ENCODE measurements at places on chromosomes 11 and 22.
A peak's percentile ranks its signal among the peaks of the same experiment; 100 is the strongest.

DNA sequence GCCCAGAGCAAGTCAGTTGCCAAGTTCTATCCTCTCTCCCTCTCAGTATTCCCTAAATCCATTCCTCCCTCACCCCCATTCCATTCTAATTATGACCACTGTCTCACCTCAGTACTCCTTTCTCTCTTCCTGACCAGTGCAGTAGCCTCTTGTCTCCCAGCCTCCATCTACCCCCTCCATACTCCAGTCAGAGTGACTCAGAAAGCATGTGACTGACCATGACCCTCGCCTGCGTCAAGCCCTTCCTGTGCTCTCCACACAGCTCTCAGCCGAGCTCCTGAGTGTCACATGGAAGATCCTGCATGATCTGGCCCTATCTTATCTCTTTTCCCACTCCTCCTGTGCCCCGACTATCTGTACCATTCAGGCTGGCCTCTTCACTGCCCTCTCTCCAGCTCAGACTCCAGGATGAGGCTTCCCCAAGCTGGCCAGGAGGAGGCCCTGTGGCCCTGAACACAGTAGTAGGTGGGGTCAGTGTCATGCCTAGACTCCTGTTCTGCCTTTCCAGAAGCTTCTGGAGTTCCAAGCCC lies 42.6 kb downstream of the NEU3 start:
- peak; percentile 88 for DNase-seq

- DNase-seq: no peak
Measured at GRCh38 chr11:58003591-58003990, 20.1 kb upstream of the OR9Q1 start.

- no peak for DNase-seq
Measured at GRCh38 chr11:33478111-33478573, 221.0 kb downstream of the HIPK3 start.

DNA sequence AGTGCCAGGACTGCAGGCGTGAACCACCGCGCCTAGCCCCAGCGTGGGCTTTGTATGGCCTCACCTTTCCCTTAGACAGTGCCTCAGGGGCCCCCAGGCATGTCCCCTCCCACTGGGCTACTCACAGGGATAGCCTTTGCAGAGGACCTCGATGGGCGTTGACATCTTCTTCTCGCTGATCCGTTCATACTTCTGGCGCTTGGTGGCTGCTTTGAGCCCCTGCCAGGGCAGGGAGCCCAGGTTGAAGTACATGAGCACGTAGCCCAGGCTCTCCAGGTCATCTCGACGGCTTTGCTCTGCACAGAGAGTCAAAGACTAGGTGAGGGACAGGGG lies 17.5 kb downstream of the CSNK1E start:
- DNase-seq: no peak

DNA sequence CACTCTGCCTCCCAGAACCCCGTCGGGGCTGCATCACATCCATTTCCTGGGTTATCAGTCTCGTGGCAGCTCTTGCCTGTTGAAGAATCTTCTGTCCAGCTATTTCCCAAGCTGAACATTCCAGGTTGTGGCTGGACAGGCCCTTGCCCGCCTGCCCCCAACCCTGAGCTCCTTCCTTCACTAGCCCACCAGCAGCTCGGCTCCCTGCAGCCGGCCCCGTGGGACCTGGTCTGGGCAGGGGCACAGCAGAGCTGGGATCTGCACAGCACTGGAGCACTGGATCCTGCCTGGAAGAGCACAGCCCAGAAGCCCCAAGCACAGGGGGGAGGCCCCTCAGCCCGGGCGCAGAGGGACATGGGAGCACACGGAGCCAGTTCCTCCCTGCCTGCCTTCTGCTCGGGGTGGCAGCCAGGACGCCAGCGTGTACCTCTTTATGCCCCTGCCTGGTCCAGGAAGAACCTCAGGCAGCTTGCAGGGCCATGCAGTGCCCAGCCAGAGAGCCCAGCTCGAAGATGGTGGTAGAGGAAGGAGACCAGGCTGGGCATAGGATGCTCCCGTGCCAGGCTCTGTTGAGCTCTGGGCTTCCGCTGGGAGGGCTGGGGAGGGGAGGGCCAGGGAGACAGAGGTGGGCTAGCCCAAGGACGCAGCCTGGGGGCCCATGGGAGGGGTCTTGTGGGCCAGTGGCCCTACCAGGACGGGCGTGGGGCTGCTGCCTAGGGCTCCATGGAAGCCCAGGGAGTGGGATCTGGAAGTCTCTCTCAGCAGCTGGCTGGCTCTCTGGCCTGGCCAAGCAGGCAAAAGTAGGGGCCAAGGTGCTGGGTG lies 16.6 kb upstream of the GNB1L start:
- no peak for DNase-seq

DNA sequence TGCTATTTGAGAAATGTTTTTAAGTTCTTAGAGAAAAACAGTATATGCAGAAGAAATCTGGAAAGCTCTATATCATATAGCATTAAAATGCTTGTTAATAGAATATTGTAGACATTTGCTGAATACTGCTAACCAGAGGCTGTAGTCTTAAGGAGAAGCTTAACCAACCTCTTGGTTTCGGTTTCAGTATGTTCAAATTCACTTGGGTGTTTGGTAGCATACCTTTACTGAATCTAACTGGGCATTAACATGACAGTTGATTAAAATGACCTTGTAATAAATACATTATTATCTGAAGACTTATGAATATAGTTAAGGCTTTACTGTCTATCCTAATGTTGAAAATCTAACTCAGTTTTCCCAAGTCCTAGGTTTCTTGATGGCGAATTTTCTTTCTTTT lies 5.4 kb downstream of the PCF11 start:
- no peak for DNase-seq

- no peak for DNase-seq
Measured at GRCh38 chr11:69931994-69932910, 113.0 kb upstream of the FGF3 start.

DNA sequence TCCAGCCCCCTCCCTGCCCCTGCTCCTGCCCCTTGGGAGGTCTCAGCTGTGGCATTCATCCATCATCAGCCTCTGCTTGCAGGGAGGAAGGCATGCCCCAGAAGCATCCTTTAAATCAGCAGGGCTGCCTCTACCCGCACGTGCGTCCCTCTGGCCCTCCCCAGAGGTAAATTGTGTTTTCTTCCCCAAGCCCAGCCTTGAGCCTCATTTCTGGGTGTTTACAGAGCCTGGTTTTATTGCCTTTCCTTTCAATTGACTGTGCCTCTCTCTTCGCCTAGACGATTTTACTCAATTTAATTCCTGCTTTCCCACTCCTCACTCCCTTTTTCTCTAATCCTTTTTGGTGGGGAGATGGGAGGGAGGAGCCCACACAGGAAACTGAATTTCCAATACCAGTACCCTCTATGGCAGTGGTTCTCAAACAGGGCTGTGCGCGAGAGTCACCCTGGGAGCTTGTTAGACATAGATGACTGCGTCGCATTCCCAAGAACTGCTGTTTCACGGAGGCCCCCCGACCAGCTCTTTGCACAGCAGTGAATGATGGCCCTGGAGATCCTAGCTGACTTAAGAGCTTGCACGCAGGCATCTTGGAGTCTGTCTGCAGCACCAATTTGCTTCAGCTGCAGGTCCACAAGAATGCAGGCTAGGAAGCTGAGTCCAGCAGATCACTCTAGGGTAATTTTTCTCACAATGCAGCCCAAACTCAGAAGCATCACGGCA lies 15.1 kb upstream of the OAF start:
- DNase-seq: no peak

DNA sequence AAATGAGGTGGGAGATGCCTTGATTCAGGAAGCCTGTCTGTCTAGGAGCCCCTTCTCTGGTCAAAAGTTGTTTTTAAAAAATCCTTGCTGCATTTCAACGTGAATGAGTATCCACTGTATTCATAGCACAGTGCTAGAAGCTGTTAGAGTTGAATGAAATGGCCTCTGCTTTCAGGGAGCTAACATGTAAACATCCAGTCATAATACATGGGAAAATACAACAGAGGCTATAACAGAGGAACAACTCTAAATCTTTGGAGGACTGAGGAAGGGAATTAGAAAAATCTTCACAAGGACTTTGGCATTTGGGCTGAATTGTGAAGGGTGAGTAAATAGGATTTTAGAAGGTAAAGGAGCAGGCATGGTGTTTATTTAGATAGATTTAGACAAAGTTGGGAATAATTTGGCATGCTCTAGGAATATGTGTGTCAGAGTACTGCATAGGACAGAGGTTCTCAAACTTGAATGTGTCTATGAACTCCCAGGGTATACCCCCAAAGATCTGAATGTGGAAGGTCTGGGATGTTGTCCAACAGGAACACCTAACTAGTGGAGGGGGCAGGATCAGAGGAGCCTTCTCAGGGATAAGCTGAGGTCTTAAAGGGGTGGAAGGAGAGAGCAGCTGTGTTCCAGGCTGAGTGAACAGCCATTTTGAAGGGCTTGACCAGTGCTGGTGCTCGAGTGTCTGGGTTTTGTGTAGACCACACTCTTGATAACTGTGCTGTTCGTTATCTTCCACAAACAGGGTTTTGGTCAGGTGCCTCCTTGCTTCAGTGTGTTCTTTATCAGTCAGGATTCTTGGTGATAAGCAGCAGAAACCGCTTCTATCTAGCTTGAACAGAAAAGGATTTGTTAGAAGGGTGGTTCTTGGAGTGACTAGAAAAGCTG lies 12.7 kb downstream of the SREBF2 start:
- DNase-seq: no peak

- DNase-seq: peak; percentile 59
Measured at GRCh38 chr11:32131321-32131720, 40.4 kb downstream of the RCN1 start.

- no peak for DNase-seq
Measured at GRCh38 chr11:29623144-29623722, 393.6 kb downstream of the KCNA4 start.

- DNase-seq: no peak
Measured at GRCh38 chr22:47814474-47814873, 1052.0 kb downstream of the TBC1D22A start.

DNA sequence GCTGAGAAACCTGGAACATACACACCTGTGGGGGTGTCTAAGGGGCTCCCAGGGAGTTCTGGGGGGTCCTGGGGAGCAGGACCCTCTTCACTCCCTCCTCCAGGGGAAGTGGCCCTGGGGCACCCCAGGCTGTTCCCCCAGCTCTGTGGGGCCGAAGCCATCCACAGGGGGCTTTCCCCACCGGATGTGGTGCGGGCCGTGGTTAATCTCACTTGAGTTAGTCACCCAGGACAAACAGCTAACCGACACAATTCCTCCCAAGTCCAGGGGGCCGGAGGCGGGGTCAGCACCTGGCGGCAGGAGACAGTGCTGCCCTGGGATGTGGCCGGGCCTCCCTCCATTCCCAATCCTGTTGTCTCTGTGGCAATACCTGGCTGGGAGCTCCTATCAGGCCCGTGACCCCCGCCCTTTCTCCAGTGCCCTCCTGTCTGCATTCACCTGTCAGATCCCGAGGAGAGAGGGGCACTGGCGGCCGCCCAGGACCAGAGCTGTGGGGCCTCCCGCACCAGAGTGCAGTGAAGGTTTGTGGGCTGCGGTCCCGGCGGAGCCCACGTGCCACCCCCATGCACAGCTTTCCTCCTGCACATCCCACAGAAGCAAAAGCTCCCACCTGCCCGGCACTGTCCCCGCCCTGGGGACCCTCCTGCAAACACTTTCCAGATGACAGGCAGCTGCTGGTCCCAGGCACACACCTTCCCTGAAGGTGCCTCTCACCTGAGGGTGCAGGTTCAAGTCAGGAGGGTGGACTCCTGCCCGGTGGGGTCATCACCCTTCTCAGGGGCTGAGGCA lies 5.2 kb upstream of the MUC5AC start:
- peak; percentile 39 for DNase-seq

DNA sequence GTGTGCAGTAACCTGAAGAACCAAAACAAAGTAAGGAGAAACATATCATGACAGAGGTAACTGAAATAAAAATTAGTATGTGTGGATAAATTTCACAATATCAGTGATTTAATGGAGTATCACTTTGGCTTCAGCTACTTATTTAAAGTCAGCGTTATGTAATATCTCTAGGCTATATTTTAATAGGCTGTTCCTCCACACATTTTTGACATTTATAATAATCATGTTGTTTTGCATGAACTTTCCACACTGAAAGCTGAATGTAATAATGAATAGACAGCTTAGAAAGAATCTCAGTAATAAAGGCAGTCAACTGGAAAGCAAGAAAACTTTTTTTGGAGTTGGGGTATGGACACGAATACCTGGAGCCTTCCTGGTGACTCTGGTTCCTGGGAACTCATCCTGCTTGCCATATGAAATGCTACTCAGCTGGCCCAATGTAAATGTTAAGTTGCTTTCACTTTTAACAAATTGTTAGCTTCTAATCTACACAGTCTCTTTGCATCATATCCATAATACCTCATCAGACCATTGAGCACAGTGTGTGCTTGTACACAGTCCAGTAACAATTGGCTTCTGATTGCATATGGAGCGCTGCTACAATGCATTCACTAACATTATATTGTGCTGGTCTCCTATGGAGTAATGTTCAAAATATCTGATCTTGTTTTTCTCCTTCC lies 257.7 kb downstream of the SOX6 start:
- DNase-seq: no peak

- peak; percentile 69 for DNase-seq
Measured at GRCh38 chr22:43151251-43152002, at the start of gene TSPO. TSS of gene TSPO (plus strand) at chr22:43151559. CDS start at chr22:43159239, 7,680 bp downstream.

DNA sequence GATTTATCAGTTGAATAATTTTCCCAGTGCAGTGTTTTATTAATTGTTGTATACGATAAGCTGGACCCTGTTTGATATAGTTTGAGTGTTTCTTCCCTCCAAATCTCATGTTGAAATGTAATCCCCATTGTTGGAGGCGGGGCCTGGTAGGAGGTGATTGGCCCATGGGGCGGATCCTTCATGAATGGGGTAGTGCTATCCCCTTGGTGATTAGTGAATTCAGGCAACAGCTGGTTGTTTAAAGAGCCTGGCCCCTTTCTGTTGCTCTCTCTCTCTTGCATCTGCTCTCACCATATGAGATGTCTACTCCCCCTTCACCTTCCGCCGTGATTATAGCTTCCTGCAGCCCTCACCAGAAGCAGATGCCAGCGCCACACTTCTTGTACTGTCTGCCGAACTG lies 1.5 kb downstream of the OR5A1 start:
- no peak for DNase-seq

DNA sequence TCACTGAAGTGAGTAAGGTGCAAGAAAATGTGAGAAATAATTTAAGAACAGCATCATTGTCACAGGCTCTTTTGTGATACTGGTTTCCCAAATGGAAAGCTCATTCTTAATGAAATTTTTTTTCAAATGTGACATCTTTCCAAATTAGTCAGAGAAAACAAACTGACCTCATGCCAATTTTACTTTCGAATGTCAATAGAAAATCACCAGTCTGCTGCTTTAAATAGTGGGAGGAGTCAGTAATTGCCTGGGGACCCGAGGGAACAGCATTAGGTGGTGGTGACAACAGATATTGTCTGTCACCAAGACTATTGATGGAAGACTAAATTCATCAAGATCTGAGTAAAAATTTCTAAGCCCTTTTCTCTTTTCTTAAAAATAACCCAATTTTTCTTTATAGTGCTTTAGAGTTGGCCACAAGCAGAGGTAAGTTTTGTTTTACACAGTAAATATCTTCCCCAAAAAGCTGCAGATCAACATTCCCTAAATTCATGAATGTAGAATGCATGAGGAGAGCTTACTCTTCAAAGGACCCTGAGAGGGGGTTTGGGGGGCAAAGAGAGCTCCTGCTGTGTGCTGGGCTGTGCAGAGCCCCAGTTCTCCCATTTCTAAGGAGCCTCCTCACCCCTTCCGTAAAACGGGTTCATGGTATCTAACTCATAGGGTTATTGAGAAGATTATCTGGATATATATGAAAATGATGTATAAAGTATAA lies 95.1 kb downstream of the PIWIL4 start:
- DNase-seq: no peak

Data from EH (cell line).